Stimulated activated CD4-positive, alpha-beta T cell treated with anti-CD3 and anti-CD28 coated beads, Interleukin-1b, Interleukin-23, amount 100 ng/mL, for 48 hours (primary cell): ENCODE measurements at places on chromosomes 13 and 19.
A peak's percentile ranks its signal among the peaks of the same experiment; 100 is the strongest.

DNA sequence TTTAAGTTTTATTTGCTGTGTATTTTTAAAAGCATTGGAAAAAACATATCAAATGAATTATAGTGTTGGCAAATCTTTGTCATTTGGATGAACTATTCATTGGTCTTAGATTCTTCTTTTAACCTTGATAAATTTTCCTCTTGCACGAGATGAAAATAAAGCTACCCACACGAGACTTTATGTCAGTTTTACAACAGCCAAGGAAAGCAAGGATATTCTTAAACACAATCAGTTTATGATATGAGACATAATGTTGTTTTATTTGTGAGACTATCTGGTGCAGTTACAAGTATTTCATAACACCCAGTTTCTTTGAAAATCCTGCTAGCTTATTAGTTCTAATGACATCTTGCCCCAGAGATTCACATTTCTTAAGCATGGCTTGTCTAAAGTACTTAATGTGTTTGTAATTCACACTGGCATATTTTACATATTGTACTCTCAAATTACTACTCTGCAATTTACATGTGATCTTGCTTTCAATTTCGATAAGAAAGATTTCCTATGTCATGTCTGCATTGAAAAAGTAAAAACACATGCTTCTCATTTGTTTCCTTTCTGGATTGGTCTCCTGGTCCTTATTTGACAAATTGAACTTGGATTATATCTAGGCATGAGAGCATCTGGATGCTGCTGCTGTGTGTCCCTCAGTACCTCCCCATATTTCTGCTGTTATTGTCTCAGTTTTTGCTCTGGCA, 955.5 kb upstream of the PCDH9 start:
- DNase-seq: no peak

DNA sequence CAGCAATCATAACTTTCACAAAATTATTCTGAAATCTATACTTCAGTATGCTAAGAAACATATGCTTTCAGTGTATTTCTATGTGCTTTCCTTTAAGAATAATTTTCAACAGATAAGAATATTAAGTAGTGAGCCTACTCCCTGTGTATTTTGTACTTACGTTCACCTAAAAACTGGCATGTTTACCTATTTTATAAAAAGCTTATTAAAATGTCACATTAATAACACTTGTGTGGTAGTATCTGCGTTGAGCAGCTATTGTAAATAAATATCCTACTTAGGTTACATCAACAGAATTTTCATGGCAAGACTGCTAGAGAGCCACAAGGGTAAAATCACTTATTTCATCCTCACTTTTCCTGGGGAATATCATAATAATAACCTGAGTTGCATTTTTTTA, 113.4 kb upstream of the SLITRK5 start:
- no peak for DNase-seq

DNA sequence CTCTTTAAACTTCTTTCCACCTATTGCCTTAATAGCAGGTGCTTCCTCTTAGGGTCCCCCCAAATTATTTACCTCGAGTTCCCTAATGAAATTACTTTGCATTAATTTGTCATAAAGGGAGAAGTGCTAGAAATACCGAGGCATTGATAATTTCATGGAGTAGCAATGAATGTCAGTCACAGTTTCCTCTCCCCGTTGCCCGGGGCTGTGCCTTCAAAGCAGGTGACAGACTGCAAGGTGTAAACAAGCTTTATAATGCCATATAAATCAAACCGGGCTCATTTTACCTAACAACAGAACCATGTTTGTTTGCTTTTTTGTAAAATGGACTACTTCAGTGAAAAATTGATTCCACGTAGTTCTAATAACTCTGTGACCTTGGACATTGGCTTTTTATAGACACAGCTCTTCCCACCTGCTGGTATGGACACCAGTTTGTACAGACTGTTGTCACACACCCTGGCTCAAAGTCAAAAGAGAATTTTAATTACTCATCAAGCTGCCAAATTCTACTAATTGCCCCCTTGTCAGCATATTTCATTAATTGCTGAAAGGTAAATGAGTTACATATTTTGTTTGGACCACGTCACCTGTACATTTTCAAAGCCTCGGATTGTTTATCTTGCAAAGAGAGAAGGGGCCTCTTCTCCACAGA, 171.1 kb downstream of the STK24 start:
- no peak for DNase-seq

DNA sequence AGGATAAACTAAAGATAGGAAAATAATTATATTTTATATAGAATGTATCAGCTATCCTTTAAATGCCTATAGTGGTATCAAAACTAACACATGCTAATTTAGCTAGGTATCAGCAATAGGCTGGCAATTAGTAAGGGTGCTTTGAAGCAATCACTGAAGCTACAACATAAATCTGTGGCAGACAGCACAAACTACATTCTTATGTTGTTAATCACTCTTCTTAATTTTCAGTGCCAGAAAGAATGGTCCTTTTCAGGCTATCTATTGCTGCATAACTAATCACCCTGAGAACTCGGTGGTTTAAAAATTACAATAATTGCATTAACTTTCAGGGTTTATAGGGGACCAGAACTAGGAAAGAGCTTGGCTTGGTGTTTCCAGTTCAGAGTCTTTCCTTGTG, 963.1 kb downstream of the EFNB2 start:
- no peak for DNase-seq

GRCh38 chr19:1318678-1319471, 33.2 kb downstream of the EFNA2 start:
- no peak for DNase-seq

GRCh38 chr13:40985381-40986100, 33.6 kb downstream of the ELF1 start:
- DNase-seq: no peak

DNA sequence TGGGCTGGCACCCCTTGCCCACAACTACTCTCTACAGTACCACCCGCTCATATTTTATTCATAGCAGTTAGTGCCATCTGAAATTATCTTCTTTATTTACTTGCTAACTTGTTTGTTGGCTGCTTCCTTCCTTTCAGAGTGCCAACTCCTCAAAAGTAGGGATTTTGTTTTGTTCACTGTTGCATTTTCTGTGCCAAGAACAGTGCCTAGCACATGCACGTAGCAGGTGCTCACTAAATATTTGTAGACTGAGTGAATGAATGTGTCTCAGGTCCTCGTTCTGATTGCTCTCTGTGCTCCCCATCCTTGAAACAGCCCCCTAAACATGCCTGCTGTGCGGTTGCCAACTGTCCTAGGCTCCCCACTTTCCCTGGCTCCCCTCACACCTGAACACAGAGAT, 1.5 kb downstream of the GIPC1 start:
- DNase-seq: no peak

- DNase-seq: no peak
Observed at GRCh38 chr13:23796551-23796950, 92.6 kb downstream of the MIPEP start.

- DNase-seq: no peak
Observed at GRCh38 chr13:106555631-106556328, 12.2 kb downstream of the ARGLU1 start.

DNA sequence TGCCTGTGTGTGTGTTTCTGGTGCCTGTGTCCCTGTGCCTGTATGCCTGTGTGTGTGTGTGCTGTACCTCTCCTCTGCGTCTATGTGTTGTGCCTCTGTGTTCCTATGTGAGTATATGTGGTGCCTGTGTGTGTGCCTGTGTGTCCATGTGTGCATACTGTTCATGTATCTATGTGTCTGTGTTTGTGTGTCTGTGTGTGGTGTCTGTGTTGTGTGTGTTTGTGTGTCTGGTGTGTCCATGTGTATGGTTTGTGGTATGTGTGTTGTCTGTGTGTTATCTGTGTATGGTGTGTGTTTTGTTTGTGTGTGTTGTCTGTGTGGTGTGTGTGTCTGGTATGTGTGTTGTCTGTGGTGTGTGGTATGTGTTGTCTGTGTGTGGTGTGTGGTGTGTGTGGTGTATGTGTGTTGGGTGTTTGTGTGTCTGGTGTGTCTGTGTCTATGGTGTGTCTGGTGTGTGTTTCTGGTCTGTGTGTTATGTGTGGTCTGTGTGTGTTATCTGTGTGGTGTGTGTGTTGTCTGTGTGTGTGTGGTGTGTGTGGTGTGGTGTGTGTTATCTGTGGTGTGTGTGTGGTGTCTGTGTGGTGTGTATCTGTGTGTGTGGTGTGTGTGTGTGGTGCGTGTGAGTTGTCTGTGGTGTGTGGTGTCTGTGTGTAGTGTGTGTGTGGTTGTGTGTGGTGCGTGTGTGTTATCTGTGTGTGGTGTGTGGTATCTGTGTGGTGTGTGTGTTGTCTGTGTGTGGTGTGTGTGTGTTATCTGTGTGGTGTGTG, 20.4 kb downstream of the HDGFL2 start:
- no peak for DNase-seq

DNA sequence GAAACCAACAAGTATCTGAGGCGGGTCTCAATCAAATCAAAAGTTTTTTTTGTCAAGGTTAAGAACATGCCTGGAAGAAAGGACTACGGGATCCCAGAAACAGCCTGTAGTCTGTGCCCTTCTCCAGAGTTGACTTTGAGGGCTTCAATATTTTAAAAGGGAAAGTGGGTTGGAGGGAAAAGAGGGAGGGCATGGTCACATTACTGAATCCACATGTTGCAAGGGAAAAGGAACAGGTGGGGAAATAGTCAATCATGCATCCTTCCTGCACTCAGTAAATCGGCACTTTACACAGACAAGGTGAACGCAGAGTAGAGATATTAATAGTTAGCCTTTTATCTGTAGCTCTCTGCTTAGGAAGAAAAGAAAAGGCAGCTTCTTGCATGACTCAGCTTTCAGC, 808.5 kb downstream of the UQCRFS1 start:
- DNase-seq: no peak

GRCh38 chr13:106151056-106151699, 384.3 kb downstream of the EFNB2 start:
- no peak for DNase-seq

GRCh38 chr13:110914081-110914330, 863 bp downstream of the ANKRD10 start:
- no peak for DNase-seq

GRCh38 chr19:30316560-30317106, 55.6 kb upstream of the ZNF536 start:
- no peak for DNase-seq

GRCh38 chr19:46863818-46864629, 3.2 kb downstream of the ARHGAP35 start:
- no peak for DNase-seq

GRCh38 chr13:64256751-64257150, 2841.1 kb upstream of the PCDH20 start:
- no peak for DNase-seq

DNA sequence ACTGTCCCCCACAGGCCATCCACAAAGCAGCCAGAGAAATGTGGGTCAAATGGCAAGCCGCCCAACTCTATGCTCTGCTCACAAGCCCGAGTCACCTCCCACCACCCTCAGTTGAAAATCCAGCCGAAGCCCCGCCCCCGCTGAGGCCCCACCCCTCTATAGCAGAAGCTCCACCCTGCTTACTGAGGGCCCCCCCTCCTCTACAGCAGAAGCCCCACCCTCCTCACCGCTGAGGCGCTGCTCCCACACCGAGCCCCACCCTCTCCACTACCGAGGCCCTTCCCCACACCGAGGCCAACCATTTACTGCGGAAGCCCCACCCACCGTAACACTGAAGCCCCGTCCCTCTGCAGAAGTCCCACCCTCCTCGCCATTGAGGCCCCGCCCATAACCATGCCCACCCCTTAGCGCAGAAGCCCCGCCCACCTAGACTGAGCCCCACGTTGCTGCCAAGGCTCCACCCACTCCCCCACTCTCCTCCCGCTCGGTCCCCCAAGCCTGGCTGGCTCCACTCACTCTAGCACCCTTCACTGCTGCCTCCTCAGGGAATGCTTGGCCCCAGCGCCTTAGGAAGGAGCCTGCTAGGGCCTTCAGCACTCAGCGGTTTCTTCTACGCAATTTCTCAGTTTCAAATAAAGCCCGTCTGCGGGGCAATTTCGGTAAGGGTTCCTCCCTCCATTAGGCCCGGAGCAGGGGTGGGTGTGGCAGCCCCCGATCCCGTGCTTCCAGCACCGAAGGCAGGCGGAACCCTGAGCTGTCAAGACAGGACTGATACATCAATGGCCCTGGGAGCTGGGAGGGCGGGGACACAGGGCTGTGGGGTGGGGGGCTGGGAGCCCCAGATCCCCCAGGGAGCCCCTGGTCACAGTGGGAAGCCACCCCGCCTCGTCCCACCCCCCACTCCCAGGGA, 9.0 kb upstream of the MYDGF start:
- peak; percentile 33 for DNase-seq

GRCh38 chr13:111247552-111247951, 72.9 kb upstream of the TEX29 start:
- DNase-seq: no peak

- no peak for DNase-seq
Observed at GRCh38 chr13:91426913-91427312, 28.5 kb downstream of the GPC5 start.

GRCh38 chr19:4568886-4569285, 9.4 kb upstream of the SEMA6B start:
- DNase-seq: no peak

- no peak for DNase-seq
Observed at GRCh38 chr19:13181747-13182388, 31.7 kb downstream of the IER2 start.

DNA sequence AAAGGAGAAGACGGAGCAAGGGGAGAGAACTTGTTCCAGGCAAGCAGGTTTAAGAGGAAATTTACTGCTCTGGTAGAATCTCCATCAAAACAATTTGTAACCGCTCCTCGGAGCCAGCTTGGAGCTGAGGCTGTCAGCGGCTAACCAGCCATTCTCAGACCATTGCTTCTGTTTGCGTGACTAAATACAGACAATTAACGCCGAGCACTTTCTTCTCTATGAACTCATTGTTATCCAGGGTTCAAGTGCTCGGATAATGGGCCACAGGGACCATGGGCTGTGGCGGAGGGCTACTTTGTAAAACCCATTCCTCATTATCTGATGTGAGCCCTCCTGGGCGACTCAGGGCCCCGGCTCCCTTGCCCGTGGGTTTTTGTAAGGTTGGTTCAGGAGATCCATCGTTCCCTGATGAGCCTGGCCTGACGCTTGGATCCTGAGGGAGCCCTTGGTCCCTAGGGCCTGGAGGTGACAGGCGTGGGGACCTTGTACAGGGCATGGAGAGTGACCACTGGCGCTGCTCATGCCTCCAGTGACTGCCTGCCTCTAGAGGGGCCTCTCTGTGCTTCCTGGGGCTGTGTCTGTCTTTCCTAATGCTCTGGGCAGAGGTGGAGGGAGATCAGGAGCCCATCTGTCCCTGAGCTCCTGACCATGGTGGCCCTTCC, 61.5 kb upstream of the ZNF536 start:
- DNase-seq: no peak

DNA sequence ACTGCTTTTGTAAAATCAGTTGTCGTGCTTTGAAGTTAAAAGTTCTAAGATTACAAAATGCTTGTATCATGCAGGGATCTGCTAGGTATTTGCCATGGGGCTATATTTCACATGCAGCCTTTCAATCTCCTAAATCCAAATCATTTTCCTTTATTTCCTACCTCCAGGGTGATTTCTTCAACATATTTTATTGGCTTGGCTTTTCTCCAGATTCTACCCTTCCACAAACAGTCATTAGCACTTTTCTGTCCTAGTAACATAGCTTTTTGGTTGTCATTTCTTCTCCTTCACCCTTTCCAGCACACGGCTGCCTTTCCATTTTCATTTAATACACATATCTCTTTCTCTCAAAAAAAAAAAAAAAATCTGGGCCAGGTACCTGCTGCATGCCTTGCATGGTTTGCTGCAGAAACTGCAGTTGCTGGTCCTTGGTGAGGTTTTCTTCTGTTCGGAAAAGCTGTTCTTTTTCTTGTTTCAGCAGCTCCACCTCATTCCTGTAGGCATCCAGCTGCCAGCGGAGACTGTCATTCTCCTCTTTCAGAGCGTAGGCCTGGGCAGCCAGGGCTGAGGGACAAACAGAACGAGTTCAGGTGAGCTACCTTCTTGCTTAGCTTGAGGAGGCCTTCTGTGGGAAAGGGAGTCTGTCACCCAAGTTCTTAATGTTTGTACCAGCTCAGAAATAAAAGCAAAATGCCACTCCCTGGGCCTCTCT, 274.7 kb downstream of the DNAJC15 start:
- no peak for DNase-seq

GRCh38 chr13:112142401-112142930, 75.5 kb downstream of the SOX1 start:
- no peak for DNase-seq
